ENCODE measurements at places on chromosomes 13 and 19.

DNA sequence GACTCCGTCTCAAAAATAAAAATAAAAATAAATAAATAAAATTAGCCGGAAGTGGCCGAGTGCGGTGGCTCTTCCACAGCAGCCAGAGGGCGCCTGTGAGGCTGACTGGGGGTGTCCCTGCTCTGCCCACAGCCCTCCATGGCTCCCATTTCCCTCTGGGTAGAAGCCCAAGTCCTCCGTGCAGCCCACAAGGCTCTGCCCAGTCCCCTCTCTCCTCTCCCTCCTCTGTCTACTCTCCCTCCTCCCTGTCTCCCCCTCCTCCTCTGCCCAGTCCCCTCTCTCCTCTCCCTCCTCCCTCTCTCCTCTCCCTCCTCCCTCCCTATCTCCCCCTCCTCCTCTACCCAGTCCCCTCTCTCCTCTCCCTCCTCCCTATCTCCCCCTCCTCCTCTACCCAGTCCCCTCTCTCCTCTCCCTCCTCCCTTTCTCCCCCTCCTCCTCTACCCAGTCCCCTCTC, 20.4 kb downstream of the MISP start:
- no peak for DNase-seq

GRCh38 chr13:26500618-26501320, 56.7 kb upstream of the WASF3 start:
- DNase-seq = no peak

DNA sequence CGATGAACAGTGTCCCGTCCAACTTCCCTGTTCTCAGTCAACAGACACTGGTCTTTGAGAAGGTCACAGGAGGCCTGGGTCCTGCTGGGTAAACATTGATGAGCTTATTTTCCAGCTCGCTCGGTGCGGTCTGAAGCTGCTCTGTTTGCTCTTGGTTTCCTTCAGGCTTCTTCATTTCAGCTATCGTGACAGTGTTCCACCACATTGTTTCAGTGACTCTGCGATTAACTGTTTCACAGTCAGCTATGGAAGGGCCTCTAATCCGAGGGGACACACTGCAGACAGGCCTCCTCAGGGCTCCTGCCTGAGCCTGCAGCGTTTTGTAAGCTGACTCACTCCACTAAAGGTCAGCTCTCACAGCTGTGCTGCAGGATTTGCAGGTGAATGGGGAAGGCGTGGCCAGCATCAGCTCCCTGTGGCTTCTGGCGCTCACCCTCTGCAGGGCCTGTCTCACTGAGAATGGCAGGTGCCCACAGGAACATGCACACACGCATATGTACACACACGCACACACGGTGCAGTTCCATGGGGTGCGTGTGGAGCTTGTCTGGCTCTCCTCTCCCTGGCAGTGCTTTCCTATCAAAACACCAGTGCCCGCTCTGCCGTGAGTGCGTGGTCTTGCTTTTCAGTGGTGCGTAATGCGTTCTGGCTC, 62.9 kb upstream of the MCF2L start:
- no peak for DNase-seq

GRCh38 chr13:41680900-41681299, 223.6 kb downstream of the RGCC start:
- no peak for DNase-seq

GRCh38 chr19:54136086-54136863, 1.3 kb upstream of the CNOT3 start:
- no peak for DNase-seq

DNA sequence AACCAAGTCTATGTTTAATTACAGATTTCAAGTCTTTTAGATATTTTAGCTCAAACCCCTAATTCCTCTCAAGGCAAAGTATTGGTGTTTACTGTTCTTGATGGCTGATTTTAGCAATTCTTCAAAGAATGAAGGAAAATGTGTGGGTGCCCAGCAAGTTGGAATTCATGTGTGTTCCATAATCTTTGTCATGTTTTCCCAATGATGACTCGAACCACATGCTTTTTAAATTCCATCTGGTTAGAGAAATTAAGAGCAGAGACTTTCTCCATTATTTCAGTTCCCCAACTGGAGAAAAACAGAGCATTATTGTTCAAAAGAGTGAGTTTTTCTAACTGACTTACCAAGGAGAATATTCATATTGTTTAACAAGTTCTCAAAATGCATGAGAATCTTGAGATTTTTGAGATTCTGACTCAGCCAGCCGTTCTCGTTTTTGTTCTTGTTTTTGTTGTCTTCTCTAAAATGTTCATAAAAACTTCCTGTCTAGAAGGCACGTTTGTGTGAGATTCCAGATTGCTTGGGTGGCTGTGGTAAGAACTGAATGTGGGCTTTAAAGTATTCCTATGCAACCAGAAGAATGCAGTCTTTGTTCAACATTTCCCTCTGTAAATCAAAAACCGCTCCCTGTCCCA, 404.7 kb downstream of the IRS2 start:
- no peak for DNase-seq

- no peak for DNase-seq
These were observed 67.2 kb downstream of the SPACA7 start for GRCh38 chr13:112443191-112443994.

- DNase-seq = no peak
These were observed 11.4 kb upstream of the CRTC1 start for GRCh38 chr19:18672044-18672451.

- no peak for DNase-seq
These were observed 812.6 kb downstream of the DACH1 start for GRCh38 chr13:71054358-71054757.

GRCh38 chr13:106173346-106173745, 362.1 kb downstream of the EFNB2 start:
- peak; percentile 29 for DNase-seq

GRCh38 chr19:4755459-4755858, 31.8 kb upstream of the DPP9 start:
- no peak for DNase-seq

- no peak for DNase-seq
These were observed 1585.4 kb downstream of the EFNB2 start for GRCh38 chr13:104949840-104950740.

DNA sequence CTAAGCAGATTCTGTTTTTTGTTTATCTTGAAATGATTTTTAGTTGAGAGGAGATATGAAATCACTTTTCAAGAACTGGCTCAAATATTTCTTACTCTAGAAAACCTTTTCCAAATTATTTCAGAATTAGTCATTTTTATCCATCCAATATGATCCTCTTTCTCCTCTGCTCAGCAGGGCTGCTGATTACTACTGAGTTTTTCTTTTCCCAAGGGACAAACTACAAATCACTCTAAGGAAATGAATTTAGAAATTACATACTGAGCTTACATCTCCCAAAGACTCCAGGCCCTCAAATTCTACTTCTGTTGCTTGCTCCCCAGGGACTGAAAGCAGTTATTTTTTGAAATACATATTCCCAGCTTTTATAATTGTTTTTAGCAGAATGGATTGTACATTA, 87.4 kb upstream of the UFM1 start:
- no peak for DNase-seq

- no peak for DNase-seq
These were observed 81.2 kb upstream of the KCTD15 start for GRCh38 chr19:33715462-33715861.

DNA sequence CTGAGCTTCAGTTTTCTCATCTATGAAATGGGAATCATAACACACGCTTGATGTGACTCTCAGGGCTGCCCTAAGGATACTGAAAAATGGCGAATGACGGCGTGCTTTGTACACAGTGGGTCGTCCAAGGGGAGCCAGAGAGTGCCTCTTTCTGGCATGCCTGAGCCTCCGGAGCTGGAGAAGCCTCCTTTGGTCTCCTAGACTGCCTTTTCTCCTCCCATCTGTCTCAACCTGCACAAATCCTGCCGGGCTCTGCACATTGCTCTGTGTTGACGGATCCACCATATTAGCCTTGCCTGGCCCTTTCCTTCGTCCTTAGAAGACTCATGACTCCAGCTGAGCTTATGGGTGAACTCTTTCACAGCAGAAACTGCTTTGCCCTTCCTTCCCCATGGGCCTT, 220.9 kb downstream of the TSHZ3 start:
- no peak for DNase-seq

DNA sequence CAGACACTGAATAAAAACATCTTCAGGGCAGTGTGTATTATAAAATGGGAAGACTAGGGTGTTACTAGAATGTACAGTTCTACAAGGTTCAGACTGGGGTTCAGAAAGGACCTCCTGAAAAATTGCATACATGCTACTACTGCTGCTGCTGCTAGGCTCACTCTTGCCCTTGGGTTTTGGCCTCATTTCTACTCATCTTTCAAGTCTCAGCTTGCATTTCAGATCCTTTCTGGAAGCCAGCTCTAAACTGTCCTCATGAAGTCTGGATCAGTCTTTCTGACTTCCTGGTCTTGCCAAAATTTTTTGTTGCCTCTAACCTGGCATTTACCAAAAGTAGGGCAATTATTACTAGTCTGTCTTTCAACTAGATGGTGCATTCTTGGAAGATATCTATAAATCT, 393.3 kb downstream of the DIAPH3 start:
- DNase-seq = no peak

DNA sequence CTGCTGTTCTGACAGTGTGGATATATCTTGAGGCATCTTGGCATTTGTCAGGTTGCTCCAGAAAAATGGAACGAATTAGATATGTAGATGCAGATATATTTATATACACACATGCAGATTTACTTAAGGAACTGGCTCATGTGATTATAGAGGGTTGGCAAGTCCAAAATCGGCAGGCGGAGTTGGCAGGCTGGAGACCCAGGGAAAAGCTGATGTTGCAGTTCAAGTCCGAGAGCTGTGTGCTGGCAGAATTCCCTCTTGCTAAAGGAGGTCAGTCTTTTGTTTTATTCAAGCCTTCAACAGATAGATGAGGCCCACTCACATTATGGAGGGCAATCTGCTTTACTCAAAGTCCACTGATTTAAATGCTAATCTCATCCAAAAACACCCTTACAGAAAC, 24.4 kb upstream of the CSNK1A1L start:
- DNase-seq = no peak

DNA sequence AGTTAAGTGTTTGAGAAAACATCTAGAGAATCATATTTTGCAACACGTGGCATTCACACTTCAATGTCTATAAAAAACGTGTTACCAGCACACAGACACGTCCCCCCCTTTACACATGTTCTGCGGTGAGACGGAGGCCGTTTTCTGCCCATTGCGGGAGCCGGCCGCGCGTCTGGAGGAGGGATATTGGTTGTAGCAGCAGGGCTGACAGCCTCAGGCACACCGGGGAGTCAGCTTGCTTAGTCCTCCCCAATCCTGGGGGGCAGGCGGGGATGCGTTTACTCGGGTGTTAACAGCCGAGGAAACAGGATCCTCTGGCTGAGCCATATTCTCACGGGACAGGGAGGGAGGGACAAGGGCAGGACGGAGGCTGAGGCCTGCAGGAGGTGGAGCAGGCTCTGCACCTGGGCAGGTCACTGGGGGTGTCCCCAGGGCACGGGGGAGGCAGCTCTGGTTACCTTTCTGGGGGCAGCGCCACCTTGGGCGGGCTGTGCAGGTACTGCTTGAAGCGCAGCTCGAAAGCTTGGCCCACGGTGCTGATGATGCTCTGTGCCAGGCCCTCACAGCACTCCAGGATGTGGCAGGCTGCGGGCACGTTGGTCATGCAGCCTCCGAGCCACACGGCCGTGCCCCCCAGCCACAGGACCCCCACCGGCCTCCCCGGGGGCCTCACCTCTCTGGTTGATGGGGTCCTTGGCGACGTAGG, 25.0 kb downstream of the SHC2 start:
- DNase-seq = no peak

DNA sequence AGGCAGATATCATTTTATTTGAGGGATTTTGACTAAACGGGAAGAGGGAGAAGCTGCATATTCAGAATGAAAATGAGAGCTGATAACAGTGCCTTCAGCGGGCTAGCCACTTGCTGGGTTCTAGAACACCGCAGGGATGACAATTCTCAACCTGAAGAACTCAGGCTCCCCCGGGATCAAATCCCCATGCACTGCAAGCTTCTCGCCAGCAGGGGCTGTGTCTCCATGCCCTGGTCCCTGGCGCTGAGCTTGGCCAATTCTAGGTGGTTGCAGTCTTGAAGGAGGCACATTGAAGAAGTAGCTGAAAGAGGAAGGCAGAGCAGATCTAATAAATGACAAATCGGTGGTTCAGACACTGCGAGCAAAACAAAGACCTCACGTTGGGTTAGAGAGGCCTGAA, 128.7 kb downstream of the UQCRFS1 start:
- DNase-seq = no peak

- no peak for DNase-seq
These were observed 1100.7 kb upstream of the MIR17HG start for GRCh38 chr13:90246687-90247345.

- DNase-seq = no peak
These were observed 7.6 kb downstream of the MFSD12 start for GRCh38 chr19:3549816-3550215.

DNA sequence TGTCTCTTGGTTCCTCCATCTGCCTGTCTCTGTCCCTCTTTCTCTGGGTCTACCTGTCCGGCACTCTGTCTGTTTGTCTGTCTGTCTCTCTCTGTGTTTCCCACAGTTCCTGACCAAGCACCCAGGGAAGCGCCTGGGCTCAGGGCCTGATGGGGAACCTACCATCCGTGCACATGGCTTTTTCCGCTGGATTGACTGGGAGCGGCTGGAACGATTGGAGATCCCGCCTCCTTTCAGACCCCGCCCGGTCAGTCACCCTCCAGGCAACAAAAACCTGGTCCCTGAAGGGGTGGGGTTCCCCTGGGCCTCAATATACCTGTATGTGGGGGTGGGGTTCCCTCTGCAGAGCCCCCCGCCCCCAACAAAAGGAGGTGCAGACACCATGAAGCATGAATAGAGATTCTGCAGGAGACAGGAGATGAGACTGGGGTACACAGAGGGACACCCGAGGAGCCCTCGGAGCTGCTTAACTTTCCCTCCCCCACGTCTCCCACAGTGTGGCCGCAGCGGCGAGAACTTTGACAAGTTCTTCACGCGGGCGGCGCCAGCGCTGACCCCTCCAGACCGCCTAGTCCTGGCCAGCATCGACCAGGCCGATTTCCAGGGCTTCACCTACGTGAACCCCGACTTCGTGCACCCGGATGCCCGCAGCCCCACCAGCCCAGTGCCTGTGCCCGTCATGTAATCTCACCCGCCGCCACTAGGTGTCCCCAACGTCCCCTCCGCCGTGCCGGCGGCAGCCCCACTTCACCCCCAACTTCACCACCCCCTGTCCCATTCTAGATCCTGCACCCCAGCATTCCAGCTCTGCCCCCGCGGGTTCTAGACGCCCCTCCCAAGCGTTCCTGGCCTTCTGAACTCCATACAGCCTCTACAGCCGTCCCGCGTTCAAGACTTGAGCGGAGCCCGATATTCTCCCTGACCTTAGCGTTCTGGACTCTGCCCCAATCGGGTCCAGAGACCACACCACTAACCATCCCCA, 2.6 kb upstream of the CACNG7 start:
- no peak for DNase-seq

- no peak for DNase-seq
These were observed 185.3 kb downstream of the EFNB2 start for GRCh38 chr13:106350208-106350607.

DNA sequence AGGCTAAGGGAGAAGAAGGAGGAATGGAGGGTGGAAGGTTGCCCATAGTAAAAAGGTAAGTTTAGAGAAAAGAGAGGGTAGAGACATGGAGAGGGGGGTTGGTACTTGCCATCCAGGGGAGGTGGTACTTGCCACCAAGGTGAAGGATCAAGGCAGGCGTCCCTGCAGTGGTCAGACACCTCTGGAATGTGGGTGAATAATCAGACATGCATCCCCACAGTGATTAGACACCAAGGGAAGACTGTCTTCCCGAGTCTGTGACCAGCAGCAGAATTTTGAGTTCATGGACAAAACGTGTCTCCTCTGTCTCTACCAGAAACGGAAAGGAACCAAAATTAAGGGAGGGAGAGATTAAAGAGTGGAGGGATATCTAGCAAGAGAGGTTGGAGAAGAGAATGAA, 27.1 kb upstream of the IGFL1 start:
- DNase-seq = peak; percentile 61

GRCh38 chr13:64428196-64428595, 2801.9 kb downstream of the PCDH9 start:
- no peak for DNase-seq

Measured in Caki2 (cell line).